NCI-H524 (cell line): ENCODE measurements at places on chromosomes 11 and 22.

DNA sequence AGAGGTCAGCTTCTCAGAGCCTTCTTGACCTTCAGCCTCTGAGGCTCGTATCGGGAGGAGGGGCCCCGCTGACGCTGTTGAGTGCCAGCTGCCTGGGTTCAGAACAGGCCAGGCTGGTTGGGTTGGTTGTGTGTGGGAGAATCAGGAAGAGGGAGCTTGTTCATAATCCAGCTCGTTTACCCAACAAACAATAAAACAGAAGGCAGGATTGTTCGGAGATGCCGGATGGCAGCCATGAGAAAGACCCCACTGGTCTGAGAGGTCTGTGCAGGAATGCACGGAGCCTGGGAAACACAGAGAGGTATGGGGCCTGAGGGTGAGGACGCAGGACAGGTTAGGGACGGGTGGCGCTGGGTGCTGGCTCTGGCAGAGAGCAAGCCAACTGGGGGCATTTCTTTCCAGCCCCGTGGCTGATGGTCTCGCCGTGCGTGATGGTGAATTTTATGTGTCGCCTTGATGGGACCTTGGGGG lies 31.6 kb upstream of the SHANK2 start:
- DNase-seq: no peak

- no peak for DNase-seq
Measured at GRCh38 chr11:68089679-68090078, 31.5 kb downstream of the CHKA start.

DNA sequence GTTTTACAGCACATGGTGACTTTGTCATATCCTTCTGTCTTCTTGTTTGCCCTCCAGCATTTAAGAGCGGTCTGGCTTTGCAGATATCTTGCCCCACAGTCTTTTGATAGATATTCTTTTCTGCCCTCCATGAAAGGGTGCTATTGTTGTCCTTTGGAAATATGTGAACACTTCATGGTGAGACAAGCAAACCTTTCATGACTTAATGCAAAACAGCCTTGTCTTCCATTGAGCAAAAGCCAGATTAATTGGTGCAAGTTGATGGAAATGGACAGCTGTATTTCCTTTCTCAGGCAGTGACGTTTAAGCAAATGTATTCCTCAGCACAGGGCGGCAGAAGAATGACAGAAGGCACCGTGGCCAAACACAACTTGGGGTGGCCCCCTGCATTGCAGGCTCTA lies 4.4 kb downstream of the DCPS start:
- DNase-seq: no peak

DNA sequence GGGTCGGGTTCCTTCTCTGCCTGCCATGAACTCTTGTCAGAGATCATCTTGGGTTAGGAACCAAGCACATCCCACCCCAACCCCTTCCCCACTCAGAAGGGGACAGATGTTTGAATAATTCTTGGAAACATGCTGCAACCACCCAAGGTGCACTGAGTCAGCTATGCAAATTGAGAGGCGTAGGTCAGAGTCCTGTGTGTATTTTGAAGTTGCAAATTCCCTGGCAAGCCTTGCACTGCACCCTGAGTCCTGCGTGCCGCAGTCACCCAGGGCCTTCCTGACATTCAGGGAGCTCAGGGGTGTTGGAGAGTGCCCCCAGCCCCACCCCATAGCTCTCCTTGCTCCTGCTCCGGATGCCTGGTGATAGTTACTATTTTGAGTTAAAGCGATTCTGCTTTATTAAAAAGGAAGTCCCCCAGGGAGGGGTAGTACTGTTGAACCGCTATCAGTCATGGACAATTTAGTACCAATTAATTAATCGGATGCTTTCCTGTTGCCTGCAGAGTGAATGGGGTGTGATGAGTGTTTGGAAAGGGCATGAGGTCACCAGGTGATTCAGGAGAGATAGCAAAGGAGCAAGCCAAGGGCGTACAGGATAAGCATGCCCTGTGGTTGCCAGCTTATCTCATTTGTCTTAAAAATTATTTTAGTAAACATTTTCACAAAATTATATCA lies 123.7 kb downstream of the GRIK4 start:
- DNase-seq: no peak

DNA sequence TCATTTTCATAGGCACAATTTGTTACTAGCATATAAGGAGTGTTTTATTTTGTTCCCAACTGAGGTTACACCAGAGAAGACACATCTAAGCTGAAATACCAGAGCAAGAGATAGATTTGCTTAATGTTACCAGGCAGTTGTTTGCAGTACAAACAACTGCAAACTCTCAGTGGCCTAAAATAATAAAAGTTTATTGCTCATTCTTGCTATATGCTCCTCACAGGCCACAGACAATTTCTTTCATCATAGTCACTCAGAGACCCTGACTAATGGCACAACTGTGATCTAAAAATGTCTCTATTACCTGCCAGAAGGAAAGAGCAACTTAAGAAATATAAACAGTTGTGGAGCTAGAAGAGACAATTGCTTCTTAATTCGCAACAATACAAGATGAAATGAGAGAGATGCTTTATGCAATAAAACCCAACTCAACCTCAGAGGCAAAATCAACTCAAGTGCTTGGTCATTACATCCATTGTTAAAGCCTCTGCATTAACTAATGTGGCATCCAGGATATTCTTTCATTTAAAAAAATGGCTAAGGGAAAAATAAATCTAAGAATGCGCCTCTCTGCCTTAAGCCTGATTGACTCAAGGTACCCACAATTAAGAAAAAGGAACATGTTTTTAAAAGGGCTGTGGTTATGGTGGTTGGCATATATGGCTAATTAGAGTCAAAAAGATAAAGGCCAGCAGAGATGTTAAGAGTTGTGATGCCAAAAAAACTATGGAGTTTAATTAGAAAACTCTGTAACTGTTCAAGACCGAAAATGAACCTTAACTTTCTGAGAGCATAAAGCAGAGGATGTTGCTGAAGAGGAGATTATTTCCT lies 103.7 kb downstream of the CD44 start:
- DNase-seq: no peak

GRCh38 chr11:16806791-16807190 lies 68.3 kb downstream of the C11orf58 start:
- no peak for DNase-seq

DNA sequence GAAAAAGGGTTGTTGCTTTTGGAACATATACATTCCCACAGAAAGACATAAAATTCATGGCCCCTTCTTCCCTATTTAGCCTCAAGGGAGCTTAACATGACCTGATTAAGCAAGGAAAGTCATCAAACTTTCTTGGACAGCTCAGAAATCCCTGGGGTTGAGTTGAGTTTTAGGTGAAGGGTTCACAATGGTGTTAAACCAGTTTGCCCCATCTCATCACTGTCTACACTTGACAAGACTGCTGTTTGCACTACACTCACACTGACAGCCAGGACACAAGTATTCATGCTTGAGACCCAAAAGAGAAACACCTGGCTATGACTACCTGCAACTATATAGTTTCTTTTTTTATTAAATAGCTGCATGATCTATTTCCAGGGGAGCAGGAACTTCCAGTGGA lies 209.8 kb upstream of the TMEM45B start:
- DNase-seq: no peak
